OCI-M1 (cell line): ENCODE measurements at places on chromosomes 13 and 19.

DNA sequence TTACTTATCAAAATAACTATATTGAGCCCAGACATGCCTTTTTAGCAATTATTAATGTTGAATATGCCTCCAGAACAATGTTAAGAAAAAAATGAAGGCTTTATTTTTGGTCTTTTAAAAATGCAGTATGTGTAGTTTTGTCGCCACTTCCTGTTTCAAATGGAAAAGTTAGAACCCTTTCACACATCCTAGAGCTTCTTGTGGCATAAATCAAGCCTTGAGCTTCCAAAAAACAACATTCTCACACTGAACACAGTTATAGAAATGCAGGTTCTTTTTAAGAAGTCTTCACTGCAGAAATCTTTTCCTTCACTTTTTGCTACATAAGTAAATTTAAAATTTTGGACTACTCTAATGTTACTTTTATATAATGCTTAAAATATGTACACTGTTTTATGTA is 108.7 kb downstream of the ESD start:
- DNase-seq = no peak

GRCh38 chr13:110097013-110097412 is 209.9 kb downstream of the COL4A1 start:
- peak; percentile 6 for DNase-seq

GRCh38 chr19:13010992-13011652 is 15.8 kb downstream of the NFIX start:
- no peak for DNase-seq

GRCh38 chr19:11698231-11698630 is 40.5 kb downstream of the ZNF823 start:
- no peak for DNase-seq

DNA sequence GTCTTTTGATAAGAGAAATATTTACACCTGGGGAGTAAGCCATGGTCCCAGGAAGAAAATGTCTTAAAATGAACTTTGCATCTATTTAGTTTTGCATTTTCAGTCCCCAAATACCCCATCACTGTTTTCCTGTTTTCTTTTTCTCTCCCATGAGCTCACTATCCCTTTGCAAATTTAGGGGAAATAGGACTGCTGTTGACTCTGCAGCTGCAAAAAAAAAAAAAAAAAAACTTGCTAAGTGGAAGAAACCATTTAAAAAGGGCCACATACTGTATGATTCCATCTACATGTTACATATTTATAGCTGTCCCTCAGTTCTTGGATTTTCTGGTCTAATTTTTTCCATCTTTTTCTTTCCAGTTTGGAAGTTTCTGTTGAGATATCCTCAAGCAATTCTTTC is 98.2 kb upstream of the SERP2 start:
- peak; percentile 79 for DNase-seq

GRCh38 chr13:24491845-24492244 is 20.7 kb downstream of the PARP4 start:
- DNase-seq = no peak
